Cortex of kidney (tissue), 1 donor: ENCODE measurements at places on chromosomes 4 and X.

GRCh38 chr4:17236686-17237085 lies 275.2 kb downstream of the QDPR start:
- no peak for DNase-seq

DNA sequence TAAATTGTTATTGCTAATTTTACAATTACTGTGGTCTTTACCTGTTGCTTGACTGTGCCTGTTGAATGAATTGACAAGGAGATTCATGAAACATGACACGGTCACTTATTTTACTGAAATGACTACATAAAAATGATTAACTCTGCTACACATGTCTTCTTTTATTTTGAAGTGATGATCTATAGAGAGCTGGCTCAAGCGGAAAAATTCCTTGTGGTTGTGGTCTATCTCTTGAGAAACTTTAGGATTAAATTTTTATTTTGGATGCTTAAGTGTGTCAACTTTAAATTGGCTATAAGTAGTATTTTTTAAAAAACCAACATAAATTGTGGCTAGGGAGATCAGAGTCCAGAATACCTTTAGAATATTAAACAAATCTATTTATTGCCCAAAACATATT lies 131.8 kb upstream of the PITX2 start:
- no peak for DNase-seq

DNA sequence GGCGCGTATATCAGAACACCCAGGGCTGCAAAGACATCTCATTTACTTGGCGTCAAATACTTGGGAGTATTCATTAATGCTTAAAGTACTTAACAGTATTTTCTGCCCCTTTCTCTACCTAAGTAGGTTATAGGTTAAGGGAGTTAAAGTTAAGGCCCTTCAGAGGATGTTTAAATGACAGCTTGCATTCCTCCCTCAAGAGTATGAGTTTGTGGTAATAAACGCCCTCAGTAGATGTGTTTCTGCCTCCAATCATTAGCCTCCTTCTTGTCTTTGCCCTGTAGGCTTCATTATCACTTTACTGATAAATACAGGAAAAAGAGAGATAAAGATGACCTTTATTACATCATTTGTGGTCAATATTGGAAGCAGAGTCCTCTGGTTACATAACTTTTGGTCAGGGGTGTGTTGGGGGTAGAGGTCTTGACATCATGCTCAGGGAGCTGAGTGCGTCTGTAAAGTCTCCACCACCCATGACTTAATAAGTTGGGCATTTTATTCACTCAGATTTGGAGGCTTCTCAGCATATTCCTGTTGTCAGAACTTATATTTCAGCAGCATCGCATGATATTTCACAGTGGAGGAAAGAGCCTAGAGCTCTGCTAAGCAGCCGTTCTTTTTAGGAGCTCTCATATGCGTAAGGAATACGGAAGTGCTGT lies 145.9 kb downstream of the CPE start:
- DNase-seq = no peak

DNA sequence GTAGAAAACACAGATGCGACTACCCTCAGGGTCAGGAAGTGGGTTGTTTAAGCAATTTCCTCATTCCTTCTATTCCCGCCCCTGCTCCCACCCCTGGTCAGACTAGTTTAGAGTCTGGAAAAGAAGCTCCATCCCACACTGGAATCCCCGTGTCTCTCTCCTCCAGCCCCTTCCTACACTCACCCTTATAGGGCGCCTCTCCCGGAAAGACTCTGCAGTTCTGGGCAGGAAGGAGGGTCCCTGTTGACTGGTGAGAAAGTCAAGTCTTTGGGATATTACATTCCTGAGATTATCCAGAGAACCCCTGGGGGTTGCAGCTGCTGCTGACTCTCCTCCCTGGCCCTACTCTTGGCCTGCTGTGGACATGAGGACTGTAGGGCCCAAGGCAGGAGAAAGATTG lies 11.9 kb downstream of the STARD8 start:
- DNase-seq = no peak

DNA sequence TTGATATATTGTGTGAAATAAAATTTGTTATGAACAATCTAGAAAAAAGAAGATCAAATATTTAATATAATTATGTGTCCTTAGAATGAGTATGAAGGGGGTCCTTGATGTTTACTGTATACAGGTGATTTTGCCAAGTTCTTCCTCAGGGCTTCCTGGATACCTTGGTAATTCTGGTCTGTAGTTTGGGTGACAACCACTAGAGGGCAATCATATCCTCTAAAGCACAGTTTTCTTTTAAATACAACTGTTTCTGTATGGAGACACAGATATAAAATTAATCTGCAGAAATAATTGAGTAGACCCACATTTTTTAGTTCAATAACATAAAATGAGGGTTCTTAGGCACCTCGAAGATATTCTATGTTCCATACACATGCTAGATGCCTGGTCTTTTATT lies 157.7 kb downstream of the SPANXN1 start:
- DNase-seq = no peak

DNA sequence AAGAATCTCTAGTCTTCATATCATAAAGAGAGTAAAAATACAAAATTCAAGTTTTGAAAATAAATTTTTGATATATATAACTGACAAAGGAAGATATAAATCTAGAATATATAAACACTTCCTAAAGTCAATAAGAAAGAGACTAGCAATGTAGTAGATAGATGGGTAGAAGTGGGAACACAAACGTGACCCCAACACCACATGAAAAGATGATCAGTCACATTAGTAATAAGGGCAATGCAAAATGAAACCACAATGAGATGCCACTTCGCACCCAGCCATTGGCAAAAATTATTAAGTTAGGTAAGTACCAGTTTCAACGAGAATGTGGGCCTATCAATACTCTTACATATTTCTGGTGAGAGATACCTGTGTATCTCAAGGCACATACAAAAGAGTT lies 106.5 kb downstream of the EGF start:
- DNase-seq = no peak

- DNase-seq = no peak
Measured at GRCh38 chr4:150089732-150090131, 11.5 kb downstream of the DCLK2 start.

GRCh38 chrX:86215260-86215659 lies 67.0 kb downstream of the DACH2 start:
- DNase-seq = no peak

- DNase-seq = no peak
Measured at GRCh38 chr4:24743206-24743605, 52.2 kb upstream of the SOD3 start.

DNA sequence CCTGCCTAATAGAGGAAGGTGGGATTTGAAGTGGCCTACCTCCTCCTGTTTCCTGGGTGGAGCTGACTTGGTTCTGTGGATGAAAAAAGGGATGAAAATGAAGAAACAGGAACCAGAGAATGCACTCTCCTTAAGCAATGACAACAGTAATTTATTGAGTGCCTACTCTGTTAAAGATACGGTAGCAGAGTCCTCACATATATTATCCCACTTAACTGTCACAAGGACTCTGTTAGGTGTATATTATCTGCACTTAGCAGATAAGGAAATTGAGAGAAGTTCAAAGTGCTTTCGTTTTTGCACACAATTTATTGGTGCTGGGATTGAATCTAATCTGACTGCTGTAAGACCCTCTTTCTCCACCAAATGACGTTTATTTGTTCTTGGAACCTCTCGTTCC lies 301.2 kb downstream of the PACRGL start:
- no peak for DNase-seq

- DNase-seq = no peak
Measured at GRCh38 chrX:69238887-69239231, 73.6 kb upstream of the PJA1 start.

DNA sequence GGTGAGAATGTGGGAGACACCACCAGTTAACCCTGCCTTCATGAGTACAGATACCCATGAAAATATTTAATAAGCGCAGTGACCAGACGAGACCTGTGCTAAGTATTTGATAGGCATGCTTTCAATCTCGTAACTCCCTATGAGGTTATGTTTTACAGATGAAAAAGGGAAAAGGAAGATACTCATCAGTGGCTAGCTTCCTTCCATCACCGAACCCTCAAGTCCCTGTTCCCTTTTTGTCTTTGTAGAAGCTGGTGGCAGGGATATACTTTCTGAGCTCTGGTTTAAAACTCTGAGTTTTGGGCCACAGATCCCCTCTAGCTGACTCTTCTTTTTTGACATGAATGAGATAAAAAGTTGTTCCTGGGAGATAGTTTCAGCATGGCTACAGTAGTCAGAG lies 26.3 kb downstream of the AFF1 start:
- DNase-seq = no peak

- no peak for DNase-seq
Measured at GRCh38 chrX:46912098-46912602, at the start of gene JADE3. Gene JADE3 (plus strand): TSS chrX:46912421. CDS start chrX:46984895, 72,474 bp downstream.

GRCh38 chrX:49276671-49277534 lies 7.3 kb downstream of the PPP1R3F start:
- no peak for DNase-seq

DNA sequence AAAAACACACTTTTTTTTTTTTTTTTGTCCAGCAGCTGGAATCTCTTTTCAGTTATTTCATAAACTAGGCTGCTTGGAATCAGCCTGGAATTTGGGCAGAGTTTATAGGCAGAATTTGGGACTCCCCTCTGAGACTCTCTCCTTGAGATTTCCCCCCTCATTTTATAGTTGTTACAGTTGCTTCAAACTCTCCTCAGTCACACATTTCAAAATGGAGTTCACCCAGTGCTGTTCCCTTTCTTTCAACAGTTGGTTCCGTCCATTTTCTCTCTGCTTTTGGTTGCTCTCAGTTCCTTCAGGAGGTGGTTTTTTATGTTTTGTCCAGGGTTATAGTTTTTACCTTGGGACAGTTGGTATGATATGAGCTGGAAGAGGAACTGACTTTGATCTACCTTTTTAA lies 27.5 kb downstream of the NSD2 start:
- DNase-seq = no peak

DNA sequence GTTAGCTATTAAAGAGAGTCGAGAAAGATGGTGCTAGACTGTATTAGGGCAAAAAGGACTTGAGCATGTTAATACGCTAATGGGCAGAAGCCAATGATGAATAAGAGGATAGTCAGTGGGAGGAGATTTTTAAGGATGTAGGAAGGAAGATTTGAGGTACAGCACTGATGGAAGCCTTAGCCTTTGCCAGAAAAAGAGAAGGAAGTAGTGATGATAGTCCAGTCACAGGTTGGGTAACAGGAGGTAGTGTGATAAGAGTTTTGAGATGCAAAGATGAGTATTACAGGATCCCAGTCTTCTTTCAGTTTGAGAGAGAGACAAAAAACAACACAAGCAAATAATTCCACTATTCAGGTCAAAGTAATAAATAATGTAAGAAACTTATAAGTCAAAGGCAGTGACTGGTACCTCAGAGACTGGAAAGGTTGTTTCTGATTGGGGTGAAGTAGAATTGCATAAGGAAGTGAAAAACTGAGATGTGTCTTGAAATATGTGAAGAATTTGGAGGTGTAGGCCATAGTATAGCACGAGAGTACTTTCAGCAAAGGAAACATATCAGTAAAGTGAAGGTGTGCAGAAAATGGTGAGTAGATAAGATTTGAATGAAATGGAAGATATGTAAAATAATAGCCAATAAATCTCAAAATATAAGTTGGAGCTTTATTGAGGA lies 22.1 kb upstream of the NDNF start:
- no peak for DNase-seq

GRCh38 chr4:77092975-77093374 lies 17.2 kb upstream of the CCNI start:
- no peak for DNase-seq

DNA sequence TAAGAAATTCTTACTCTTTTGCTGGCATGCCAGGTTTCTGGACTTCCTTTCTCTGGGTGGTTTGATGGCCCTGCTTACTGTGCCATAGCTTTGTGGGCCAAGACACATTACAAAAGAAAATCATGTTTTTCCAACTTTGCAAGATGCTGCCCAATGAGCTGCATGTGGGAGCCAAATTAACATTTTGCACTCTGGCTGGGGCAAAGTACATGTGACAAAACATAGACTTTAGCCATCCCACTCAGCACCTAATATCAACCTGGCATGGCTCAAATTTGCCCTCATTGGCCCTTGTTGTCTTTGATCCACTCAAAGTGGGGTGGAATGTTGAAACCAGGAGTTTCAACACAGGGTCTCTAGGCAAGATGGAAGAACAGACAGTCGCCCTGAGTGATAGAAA lies 40.0 kb upstream of the DYNLT3 start:
- DNase-seq = no peak

GRCh38 chr4:89835413-89835812 lies 1.5 kb downstream of the SNCA start:
- no peak for DNase-seq

- no peak for DNase-seq
Measured at GRCh38 chrX:333611-334311, 15.2 kb upstream of the GTPBP6 start.

DNA sequence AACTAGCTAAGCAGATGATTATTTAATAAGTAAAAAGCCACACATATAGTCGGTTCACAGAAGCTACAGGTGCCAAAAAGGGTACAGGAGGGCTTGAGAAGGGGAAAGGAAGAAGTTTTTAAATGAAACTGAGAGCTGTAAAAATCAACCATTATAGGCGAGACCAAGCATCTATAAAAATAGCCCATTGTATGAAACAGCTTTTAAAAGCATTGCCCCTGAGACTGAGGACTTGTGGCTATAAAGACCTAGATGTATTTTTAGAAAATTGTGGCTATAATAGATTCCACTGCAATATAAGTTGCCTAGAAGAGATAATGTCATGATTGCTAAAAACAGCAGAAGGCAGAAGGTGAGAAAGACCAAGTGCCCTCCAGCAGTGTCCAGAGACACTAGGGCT lies 15.0 kb upstream of the TTC29 start:
- no peak for DNase-seq

GRCh38 chr4:86970447-86971354 lies 35.9 kb downstream of the AFF1 start:
- DNase-seq = no peak

DNA sequence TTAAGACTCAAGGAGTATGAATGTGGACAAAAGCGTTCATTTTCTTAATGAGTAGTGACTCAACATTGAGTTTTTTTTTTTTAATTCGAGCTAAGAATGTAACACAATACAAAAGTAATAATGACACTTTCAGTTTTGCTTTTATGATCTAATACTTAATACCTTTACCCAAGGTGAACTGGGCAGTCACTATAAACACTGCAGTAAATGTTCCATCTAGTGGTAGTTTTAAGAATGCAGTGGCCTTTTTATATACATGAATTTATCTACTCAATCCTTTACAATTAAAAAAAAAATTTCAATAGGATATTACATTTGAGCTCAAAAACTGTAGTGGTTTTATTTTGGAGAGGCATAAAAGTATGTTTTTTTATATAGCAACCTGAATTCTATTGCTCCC lies 33.9 kb downstream of the PDK3 start:
- DNase-seq = no peak
